ENCODE measurements at places on chromosomes 13 and 19.

- DNase-seq = no peak
These were observed 774 bp downstream of the SLC25A15 start for GRCh38 chr13:40790154-40790616.

DNA sequence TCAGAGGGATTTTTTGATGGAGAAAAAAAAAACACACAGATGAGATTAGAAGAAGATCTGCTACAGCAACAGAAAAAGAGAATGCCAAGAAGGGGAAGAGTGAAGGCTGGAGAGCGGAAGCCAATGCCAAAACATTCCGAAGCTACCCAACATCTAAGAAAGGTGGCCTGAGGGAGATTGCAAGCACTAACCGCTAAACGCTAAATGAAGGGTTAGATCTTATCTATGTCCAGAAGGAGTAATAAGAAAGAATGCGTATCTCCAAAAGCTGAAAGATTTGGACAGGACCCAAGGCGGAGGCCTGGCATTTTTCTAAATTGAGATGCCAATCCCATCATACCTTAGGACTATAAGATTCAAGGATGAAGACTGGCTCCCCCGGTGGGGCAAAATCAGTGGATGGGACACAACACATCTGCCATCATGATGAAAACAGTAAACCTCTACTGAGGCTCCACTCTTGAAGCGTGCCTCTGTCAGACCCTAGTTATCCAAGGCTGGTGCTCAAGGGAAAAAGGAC is 15.6 kb upstream of the HMGB1 start:
- DNase-seq = no peak

DNA sequence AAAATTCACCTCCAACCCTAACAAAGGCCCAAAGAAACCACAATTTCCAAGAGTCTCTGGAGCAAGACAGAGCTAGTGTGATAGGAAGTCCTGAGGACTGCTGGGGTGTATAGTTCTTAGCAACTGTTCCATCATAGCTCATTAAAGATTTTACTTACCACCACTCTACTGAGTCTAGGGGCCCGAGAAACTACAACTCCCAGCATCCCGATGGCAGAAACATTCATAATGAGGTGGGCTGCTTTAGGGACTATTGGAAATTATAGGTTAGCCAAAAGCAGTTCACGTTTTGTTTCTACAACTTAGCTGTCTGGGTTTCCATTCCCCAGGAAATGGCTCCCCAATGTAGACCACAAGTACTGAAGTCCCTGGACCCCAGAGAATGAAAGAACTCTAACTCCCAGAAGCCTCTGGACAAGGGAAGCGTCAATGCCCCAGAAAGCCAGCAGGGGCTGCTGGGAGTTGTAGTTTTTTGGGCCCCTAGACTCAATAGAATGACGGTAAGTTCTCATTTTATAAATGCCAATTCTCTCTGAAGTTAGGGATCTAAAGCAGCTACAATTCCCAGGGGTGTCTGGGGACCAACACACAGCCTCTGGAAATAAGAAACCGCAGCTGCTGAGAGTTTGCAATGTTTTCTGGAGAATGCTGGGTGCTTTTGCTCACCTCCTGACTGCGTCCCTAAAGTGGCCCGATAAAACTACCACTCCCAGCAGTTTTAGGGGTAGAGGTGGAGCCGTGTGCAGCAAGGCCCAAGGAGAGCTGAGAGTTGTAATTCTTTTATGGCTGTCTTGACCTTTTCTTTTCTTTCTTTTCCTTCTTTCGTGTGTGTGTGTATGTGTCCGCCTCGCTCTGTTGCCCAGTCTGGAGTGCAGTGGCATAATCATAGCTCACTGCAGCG is 11.1 kb downstream of the FTL start:
- DNase-seq = no peak

DNA sequence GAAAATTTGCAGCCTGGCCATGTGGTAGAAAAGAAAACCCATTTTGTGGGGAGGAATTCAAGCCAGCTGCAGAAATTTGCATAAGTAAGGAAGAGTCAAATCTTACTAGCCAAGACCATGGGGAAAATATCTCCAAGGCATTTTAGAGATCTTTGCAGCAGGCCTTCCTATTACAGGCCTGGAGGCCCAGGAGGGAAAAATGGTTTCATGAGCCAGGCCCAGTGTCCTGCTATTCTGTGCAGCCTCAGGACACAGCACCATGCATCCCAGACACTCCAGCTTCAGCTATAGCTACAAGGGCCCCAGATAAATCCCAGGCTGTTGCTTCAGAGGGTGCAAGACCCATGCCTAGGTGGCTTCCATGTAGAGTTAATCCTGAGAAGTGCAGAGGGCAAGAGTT is 1590.1 kb upstream of the PRR20A start:
- no peak for DNase-seq

- no peak for DNase-seq
These were observed 11.5 kb upstream of the MLNR start for GRCh38 chr13:49208619-49209018.

All from NCI-H748 treated with DMSO at 0.1 percent for 48 hours (cell line).